NCI-H2171 (cell line): ENCODE measurements at places on chromosomes 6 and 20.

GRCh38 chr20:4064144-4064909 is 49.0 kb upstream of the RNF24 start:
- DNase-seq: peak; percentile 77

DNA sequence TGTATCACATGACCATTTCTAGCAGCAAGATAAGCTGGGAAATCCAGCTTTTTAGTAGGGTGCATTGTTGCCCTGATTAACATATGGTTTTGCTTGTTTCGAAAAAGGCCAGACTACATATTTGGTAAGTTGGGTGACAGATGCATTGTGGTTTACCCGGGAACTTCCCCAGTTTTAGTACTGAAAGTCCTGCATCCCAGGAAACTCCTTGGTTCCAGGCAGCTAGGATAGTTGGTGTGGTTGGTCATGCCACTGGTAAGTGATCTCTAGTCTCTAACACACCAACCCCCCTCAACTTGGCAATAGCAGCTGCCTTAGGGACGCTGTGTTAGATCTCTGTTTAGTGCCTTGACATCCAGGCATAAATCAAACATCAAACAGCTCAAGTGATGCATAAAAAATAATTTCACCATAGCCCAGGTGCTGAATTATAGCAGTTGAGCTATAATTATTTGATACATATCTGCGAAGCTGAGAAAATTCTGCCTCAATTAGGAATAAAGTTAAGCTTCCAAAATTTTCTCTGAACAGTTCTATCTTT is 216.5 kb downstream of the TFAP2C start:
- DNase-seq: no peak

GRCh38 chr6:109396046-109396718 is 13.9 kb upstream of the CD164 start:
- no peak for DNase-seq

DNA sequence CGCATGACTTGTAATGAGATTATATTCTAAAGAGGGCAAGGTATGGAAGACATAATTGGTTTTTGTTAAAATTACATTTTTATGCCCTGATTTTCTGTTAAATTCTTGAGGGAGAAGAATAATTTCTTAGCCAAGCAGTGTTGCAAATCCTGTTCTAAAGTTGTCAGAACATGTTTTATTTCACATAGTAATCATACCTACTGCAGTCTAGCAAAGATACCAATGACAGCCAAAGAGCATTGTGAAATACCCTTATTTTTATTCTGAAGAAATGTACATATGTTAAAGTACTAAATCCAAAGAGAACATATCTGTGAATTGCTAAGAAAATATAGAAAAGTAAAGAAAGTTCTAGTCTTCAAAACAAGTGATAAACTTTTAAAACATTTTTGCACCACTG is 39.6 kb upstream of the SMIM8 start:
- DNase-seq: no peak

DNA sequence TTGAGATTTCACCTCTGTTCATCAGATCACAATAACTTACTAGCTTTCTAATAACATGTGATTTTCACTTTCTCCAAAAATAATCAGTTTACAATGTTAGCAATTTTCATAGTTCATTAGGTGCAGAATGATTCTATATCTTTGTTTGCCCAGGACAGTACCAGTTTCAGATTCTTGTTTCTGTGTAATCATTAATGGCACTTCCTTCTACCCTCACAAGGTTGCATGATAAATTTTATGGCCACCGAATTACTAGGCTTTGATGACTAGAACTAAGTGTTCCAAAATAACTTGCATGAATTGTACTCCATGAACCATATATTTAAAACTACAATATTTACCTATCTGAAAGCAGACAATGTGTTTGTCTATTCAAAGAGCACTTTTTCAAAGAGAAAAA is 442.3 kb downstream of the EPHA7 start:
- no peak for DNase-seq

GRCh38 chr20:58160451-58161061 is 67.9 kb downstream of the ANKRD60 start:
- no peak for DNase-seq

- no peak for DNase-seq
These were observed 678.7 kb upstream of the ADGRB3 start for GRCh38 chr6:67956352-67956751.

- no peak for DNase-seq
These were observed 42.5 kb downstream of the HLA-G start for GRCh38 chr6:29870104-29870503.

DNA sequence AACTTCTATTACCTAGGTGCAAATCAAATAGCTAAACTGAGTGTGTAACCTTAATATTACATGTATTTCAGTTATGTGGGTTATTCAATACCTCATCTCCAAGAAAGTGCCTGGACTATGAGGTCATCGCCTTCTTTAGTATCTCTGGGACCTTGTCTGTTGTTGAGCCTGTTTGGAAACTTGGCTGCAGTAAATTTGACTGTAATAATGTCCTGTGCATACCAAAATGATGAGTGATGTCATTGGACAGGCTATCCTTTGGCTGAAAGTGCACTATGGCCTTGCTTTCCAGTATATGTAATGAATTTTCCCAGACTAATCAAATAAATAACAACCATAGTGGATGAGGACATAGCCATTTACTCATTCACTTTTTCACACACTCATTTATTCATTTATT is 455.1 kb downstream of the ADGRB3 start:
- DNase-seq: no peak

DNA sequence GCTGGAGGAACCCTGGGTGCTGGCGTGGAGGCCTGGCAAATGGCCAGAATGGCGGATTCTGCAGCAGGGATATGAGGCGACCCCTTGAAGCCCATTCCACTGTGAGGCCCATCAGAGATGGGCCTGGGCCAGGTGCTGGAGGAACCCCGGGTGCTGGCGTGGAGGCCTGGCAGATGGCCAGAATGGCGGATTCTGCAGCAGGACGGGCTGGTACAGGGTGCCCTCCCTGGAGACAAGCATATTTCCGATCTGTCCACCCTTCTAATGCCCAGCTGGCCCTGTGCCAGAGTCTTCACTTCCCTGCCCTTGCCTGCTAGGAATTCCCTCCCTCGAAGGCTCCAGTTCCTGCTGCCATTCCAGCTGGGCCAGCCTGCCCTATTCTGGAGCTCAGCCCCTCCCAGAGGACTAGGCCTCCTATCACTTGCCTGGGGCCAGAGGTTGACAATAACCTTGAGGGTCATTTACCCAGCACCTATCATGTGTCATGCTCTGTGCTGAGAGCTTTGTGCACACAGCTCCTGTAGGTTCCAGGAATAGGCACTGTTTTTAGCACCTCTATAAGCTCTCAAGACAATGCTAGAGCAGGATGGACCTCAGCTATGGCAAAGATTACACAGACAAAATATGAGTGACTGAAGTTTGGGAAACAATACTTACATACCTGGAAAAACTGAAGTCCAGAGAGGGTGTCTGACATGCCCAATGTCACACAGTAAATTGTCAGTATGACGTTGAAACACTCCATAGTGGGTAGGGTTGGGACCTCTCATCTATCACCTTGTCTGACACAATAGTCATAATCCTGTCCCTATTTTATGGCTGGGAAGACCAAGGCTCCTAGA is 21.4 kb downstream of the SUN5 start:
- DNase-seq: no peak

DNA sequence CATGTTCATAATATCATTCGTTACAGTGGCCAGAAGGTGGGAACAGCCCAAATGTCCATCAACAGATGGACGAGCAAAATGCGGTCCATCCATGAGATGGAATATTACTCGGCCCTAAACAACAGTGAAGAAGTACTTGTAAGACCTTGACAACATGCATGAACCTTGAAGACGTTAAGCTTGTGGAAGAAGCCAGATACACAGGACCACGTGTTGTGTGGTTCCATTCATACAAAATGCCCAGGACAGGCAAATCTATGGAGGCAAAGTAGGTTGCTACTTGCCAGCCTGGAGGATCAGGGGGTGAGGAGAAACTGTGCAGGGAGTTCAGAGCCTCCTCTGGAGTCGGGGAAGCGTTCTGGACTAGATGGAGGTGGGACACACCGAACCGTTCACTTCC is 207.1 kb downstream of the ERMARD start:
- DNase-seq: no peak

- DNase-seq: no peak
These were observed 284.8 kb downstream of the SMOC2 start for GRCh38 chr6:168725802-168726201.

DNA sequence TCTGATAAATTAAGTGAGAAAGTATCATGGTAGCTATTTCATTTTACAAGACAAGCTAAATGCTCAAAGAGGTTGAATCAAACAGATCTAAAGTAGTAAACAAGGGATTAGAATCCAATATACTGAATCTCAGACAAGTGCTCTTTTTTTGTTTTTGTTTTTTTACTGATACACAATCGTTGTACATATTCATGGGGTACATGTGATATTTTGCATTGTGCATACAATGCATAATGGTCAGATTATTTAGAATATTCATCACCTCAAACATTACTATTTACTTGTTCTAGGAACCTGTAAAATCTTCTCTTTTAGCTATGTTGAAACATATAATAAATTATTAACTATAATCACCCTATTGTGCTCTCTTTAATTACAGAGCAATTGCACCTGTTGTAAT is 57.0 kb upstream of the HCRTR2 start:
- DNase-seq: no peak

DNA sequence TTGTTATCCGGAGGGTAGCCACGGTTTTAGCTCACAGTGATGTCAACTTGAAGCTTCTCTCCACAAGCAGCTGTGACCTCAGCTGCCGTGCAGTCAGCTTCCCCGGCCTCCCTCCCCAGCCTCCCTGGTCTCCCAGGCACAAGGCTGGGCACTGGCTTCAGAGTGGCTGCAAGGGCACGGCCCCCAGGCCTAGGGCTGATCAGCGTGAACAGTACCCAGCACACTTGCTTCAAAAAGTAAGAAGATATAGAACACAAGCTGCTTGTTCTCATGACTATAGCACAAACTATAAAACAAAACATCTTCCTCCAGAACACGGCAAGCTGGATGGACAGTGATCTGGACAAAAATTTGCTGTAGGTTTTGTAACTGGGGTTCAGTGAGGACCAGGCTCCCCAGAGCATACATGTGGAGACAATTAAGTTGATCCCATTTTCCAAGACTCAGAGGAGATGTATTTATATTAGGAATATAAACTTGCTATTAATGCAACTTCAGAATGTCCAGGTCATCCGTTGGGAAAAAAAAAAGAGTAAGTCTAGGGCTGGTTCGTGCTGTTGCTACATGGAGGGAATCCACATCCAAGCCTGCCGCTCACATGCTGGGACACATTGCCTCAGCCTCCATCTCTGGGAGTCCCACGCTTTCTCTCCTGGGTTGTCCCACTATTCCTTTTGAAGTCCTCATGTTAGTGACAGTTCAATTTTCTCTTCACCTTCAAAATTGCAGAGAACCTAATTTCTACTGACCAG is 199.4 kb upstream of the THBS2 start:
- no peak for DNase-seq

DNA sequence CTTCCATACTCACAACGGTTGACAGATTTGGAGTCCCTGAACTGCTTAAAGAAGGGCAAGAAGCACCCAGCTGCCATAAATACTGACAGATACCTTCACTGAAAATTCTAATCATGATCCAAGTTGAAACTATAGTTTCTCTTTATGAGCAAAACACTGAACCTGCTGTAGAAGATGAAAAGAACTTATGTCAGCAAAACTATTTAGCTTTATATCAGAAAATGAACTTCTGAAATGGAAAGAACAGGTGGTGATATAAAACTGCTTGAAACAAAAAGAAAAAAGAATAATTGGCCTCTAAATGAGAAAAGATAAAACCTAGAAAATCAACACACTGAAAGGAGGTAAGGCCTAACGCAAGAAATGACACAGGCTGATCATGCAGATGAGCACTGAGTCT is 72.4 kb downstream of the HACE1 start:
- no peak for DNase-seq

DNA sequence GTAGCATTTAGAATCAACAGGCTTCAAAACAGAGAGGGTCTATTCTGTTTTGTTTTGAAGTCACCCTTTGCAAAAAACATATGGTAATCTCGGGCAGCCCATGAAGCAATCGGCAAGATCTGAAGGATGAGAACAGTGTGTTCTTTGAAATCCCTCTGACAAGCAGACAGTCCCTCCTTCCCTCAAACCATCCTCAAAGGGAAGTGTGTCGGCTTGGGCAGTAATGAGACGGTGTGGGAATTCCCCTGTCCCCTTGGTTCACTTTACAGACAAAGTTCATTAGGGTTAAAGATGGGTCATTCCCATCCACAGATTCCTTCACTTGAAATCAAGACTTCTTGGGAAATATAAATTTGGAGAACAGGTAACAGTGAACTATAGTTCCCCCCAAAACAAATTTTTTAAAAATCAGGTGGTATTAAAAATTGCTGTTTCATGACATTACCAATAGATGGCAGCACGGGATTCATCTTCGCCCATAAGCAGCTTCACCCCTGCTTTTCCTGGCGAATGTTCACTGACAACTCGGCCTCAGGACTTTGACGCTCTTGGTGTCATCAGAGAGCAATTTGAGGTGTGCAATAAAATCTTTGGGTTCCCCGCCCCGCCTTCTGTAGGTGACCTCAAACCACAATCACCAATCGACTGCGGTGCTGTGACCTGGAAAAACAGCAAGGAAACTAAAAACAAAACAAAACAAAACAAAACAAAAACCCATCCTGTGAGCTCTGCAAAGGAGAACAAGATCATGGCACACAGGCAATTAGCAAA is 159.3 kb upstream of the TNFAIP3 start:
- peak; percentile 62 for DNase-seq

DNA sequence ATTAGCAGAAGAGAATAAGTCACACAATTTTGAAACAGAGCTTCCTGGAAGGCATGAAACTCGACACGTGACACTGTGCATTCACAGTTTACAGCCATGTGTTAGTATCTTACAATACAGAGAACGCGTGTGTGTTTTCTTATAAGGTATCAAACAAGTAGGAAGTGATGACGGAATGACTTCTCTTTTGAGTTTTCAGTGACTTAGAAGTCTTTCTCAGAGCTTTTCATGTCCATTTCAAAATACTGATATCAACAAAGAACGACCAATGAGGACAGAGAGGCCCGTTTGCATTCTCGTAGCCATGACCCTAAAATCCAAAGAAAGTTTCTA is 36.6 kb upstream of the DUSP22 start:
- no peak for DNase-seq

DNA sequence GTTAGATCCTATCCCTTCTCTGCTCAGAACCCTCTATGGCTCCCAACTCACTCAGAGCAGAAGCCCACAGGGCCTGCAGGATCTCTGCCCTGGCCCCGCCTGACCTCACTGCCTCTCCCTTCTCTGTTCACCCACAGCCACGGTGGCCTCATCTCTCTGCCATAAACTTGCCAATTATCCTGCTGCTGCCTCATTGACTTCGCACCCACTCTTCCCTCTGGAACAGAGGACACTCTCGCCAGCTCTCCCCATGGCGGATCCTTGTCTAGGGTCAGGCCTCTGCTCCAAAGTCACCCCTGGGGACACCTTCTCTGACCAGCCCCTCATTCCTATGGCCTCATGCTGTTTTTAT is 86.4 kb downstream of the CEBPB start:
- DNase-seq: no peak

- no peak for DNase-seq
These were observed 109.9 kb upstream of the MOCS1 start for GRCh38 chr6:40044196-40044595.

GRCh38 chr20:34293589-34293988 is 9.6 kb downstream of the AHCY start:
- DNase-seq: no peak

GRCh38 chr20:50266293-50267040 is 75.8 kb downstream of the CEBPB start:
- no peak for DNase-seq
